Effector memory CD8-positive, alpha-beta T cell (primary cell): ENCODE measurements at places on chromosomes 3 and 15.

- DNase-seq = no peak
Observed at GRCh38 chr15:67176195-67176971, 78.1 kb downstream of the AAGAB start.

- DNase-seq = no peak
Observed at GRCh38 chr3:37904601-37905000, 42.9 kb downstream of the CTDSPL start.

- no peak for DNase-seq
Observed at GRCh38 chr15:87355946-87356345, 900.6 kb downstream of the NTRK3 start.

- no peak for DNase-seq
Observed at GRCh38 chr3:17639765-17640164, 102.7 kb downstream of the TBC1D5 start.

GRCh38 chr3:27311400-27311799 is 57.8 kb downstream of the NEK10 start:
- DNase-seq = no peak

- DNase-seq = no peak
Observed at GRCh38 chr15:50135031-50135551, 16.1 kb upstream of the ATP8B4 start.

GRCh38 chr15:31308185-31308639 is 18.4 kb upstream of the KLF13 start:
- DNase-seq = no peak

DNA sequence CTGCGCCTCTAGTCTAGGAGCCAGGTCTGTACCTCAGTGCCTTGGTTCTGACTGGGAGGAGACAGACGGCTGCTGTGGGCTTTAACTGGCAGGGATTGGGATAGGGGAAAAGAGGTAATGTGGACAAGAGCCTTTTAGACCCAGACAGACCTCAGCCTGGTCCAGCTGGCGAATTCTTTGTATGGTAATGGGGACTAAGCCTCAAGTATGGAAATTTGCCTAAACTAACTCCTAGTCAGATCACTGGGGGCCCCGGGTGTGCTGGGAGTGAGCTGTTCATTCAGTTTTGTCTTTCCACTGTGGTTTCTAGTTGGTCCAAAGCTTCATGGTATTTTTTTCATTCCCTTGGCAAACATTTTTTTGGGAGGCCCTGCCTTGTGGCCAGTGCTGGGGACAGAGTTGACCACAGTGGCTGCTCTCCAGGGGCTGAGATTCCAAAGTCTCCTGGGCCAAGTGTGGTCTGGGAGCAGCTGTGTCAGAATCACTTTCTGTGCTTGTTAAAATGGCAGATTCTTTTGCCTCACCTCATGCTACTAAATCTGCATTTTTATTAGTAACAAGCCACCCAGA is 261.4 kb upstream of the C2CD4B start:
- DNase-seq = no peak

DNA sequence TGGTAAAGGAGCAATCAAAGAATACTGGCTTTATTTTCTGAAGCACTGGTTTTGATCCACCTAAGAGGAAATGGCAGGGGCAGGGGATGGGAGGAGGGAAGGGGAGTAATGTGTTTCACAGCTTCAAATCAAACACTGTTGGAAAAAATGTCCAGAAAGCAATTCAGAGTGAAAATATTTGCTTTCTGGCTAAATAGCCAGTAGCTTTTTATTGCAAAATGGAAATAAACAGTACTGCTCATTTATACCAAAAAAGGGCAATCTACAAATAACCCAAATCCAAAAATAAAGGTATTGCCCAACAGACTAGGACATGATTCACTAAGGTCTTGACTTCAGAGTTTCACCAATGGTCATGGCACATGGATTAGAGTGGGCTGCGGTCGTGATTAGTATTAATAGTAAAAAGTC is 279.3 kb upstream of the THBS1 start:
- no peak for DNase-seq

- no peak for DNase-seq
Observed at GRCh38 chr15:63403254-63403945, 21.8 kb upstream of the CA12 start.

- DNase-seq = no peak
Observed at GRCh38 chr3:1616744-1617143, 481.9 kb upstream of the CNTN4 start.

GRCh38 chr15:40421246-40422157 is 15.9 kb downstream of the IVD start:
- DNase-seq = peak; percentile 84

GRCh38 chr15:85607842-85608241 is 186.9 kb downstream of the KLHL25 start:
- DNase-seq = no peak

DNA sequence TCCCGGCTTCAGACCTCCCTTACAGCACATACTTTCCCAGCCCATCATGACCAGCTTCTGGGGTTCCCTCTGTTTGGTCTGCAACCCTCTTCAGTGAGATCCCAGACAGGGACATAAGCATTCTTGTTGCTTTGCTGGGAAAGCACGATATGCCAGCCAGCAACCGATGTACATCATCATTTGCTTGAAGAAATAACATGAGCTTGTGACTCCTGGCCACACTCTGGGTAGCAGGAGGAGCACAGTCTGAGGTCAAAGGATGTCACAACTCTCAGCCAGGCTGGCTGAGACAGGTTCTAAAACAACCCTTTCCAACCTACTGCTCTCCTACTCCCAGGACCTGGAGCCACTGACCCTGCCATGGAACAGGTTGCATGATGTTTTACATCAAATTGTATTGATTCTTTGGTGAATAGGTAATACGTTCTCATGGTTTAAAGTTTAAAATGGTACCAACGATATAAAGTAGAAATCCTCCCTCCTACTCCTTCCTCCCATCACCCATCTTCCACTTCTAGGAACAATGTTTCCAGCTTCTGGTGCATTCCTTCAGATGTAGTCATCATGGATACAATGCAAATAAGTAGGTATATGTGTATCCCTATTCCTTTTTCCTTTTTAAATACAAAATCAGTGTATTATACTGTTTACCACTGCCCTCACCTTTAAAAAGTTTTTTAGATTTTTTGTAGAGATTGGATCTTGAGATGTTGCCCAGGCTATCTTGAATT is 190.3 kb downstream of the OPA1 start:
- no peak for DNase-seq

- DNase-seq = no peak
Observed at GRCh38 chr15:77582763-77583162, 49.9 kb downstream of the LINGO1 start.

DNA sequence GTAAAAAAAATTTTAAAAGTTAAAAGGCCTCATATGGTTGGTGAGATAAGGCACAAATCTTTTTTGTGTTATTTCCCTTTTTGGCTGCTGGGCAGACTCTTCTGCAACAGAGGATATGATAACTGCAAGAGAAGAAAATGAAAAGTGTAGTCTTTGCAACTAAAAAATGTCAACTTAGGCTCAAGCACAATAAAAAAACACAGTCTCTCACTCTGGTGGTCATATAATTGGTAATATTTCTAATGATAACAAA is 15.4 kb downstream of the COMMD2 start:
- DNase-seq = no peak
